ENCODE measurements at places on chromosomes 3 and 15.

DNA sequence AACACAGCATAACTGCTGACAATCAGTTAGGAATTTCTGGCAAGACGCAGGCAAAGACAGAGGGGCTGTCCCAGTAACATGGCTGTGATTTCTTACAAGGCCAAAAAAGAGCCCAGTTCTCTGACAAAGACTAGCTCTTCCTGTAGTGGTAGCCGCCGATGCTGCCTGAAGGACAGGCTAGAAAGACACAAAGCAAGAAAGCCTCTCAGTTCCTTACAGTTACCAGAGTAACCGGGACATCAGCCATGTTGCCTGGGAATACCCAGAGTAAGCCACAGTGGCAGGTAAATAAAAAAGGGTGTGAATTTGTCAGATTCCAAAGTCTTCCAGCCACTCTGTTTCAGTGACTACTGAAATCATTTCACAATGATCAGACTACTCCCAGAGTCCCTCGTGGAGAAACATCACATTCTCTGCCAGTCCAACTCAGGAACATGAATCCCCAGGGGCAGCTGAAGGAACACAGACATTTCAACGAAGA lies 493.6 kb upstream of the ADAMTS9 start:
- no peaks in the 10 kb centered on the region for H3K27me3 ChIP-seq
- no peak overlapping the region for H3K4me3 ChIP-seq
- H3K4me1 ChIP-seq: peaks cover 3% of the 10 kb centered on the region
- no peaks in the 10 kb centered on the region for H3K36me3 ChIP-seq
- H3K27ac ChIP-seq: no peak overlapping the region

DNA sequence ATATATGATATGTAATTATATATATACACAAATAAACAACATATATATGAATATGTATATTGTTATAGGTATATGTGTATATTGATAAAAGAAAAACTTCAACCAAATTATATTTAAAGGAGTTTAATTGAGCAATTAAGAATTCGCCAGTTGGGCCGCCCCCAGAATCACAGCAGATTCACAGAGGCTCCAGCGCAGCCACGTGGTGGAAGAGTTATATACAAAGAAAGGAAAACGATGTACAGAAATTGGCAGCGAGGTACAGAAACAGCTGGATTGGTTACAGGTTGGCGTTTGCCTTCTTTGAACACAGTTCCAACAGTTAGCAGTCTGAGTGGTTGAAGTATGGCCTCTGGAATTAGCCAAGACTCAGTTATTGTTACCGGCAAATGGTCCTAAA lies 137.3 kb upstream of the SLC24A5 start:
- no peak overlapping the region for H3K4me3 ChIP-seq
- H3K36me3 ChIP-seq: no peaks in the 10 kb centered on the region
- no peak for DNase-seq
- no peaks in the 10 kb centered on the region for H3K4me1 ChIP-seq
- H3K27me3 ChIP-seq: no peaks in the 10 kb centered on the region

GRCh38 chr3:46692566-46692990 lies 901 bp downstream of the ALS2CL start:
- no peaks in the 10 kb centered on the region for H3K27me3 ChIP-seq
- peaks cover 12% of the 10 kb centered on the region for H3K4me1 ChIP-seq
- H3K4me3 ChIP-seq: peak overlapping the region; percentile 82
- peak overlapping the region; percentile 93 for H3K27ac ChIP-seq
- DNase-seq: peak; percentile 90

DNA sequence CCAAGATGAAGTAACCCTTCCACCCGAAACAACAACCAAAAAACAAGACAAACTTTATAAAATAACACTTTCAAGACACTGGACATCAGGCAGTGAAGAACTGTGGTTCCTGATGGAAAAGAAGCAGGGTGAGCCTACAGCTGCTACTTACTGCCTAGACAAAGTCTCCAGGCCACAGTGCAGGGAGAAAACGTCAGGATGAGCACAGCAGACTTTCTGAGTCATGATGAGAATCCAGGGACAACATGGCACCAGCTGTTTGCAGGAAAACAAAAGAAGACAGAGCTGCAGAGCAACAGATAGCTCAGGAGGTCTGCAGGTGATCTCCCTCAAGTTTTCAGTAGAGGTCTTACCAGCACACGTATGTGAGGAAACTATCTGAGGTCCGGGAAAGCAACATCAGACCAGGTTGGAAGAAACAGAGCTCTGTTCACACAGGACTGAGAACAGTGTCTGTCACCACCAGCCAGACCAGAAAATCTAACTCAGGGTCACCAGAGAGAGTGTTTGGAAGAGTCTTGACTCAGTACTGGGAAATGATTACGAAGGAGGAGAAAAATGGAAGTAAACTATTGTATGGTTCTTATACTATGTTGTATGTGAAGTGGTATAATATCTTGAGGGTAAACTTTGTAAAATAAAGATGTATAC lies 108.9 kb downstream of the ANO10 start:
- H3K4me1 ChIP-seq: peaks cover 19% of the 10 kb centered on the region
- H3K36me3 ChIP-seq: no peaks in the 10 kb centered on the region
- H3K27ac ChIP-seq: no peak overlapping the region
- H3K27me3 ChIP-seq: no peaks in the 10 kb centered on the region

- no peak overlapping the region for H3K4me3 ChIP-seq
- DNase-seq: no peak
- peaks cover 26% of the 10 kb centered on the region for H3K4me1 ChIP-seq
- H3K36me3 ChIP-seq: no peaks in the 10 kb centered on the region
These were observed 63.8 kb downstream of the NPTN start for GRCh38 chr15:73569361-73569760.

GRCh38 chr3:53187430-53187829 lies 26.4 kb downstream of the PRKCD start:
- no peaks in the 10 kb centered on the region for H3K27me3 ChIP-seq
- H3K4me1 ChIP-seq: no peaks in the 10 kb centered on the region
- peak overlapping the region; percentile 82 for H3K27ac ChIP-seq
- DNase-seq: no peak

DNA sequence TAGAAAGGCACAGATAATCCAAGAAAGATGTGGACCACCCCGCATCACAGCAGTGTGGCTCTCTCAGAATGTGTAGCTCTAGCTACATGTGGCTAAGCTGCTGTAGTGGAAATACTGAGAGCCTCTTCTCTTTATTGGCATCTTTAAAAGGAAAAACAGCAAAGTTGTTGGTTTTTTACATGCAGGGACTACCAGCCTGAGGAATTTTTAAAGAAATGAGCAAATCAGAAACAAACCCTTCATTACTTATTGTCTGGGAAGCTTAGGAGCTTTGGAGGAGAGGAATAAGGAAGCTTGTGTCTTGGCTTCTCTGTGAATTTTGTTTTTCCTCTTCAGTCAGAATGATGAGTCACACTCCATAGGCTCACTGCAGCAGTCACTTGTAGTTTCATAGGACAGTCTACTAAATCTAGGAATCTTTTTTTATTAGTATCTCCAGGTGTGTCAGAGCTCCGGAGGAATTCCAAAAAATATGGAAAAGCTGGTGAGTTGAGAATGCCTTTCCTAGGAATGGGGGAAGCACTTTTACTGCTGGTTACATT lies 27.5 kb downstream of the POLG start:
- no peaks in the 10 kb centered on the region for H3K27me3 ChIP-seq
- H3K36me3 ChIP-seq: no peaks in the 10 kb centered on the region
- H3K4me1 ChIP-seq: no peaks in the 10 kb centered on the region
- DNase-seq: no peak
- H3K4me3 ChIP-seq: no peak overlapping the region
- no peak overlapping the region for H3K27ac ChIP-seq

- H3K4me1 ChIP-seq: no peaks in the 10 kb centered on the region
- H3K36me3 ChIP-seq: no peaks in the 10 kb centered on the region
- no peak overlapping the region for H3K4me3 ChIP-seq
- no peaks in the 10 kb centered on the region for H3K27me3 ChIP-seq
- DNase-seq: no peak
These were observed 10.6 kb downstream of the LAMP3 start for GRCh38 chr3:183151821-183152351.

DNA sequence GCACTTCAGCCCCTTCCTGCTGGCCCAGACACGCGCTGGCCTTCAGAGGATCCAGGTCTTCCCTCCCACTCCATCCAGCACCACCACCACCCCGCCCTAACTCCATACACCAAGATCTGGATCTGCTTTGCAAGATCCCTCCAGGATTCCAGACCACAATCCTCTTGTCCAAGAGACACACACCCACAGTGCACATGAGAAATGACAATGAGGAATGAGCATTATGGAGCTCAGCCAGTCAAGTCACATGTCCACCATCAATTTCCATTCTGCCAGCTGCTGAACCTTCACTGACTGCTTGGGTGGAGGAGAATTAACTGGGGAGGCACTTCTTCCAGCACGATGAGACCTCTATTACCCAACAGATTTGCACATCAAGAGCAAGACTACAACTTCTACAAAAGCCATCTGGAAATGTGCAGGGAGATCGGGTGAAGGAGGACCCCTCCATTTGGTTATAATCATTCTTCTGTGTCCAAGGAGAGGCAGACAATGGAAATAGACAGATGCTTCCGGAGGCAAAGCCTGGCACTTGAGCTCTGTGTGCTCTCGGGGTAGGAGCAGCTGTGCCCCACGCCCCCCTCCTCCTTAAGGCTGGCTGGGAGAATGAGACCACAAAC lies 12.3 kb upstream of the SPATA12 start:
- no peak for DNase-seq
- H3K4me3 ChIP-seq: no peak overlapping the region
- no peaks in the 10 kb centered on the region for H3K36me3 ChIP-seq

DNA sequence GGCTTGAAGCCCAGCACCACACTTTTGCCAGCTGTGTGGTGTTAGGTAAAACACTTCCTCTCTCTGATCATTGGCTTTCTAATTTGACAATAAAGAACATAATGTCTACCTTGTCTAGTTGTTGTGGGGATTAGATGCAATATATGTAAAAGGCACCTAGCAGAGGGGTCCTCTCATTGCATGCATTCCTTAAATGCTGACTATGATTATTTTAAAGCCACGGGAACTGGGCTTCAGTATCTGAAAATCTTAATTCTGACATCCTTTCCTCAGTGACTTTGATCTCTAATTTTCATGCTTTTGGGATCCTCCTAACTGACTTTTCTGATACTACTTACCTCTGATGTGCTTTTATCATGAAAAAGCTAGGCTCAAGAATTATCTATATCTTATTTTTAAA lies 596.3 kb downstream of the TAFA4 start:
- no peak overlapping the region for H3K27ac ChIP-seq
- H3K4me1 ChIP-seq: no peaks in the 10 kb centered on the region

- peak; percentile 39 for DNase-seq
- peak overlapping the region; percentile 96 for H3K27ac ChIP-seq
- H3K4me1 ChIP-seq: peaks cover 19% of the 10 kb centered on the region
- H3K4me3 ChIP-seq: peak overlapping the region; percentile 47
These were observed 2.1 kb downstream of the MAGI1 start for GRCh38 chr3:66036586-66037148.

GRCh38 chr15:31439328-31439727 lies 112.7 kb downstream of the KLF13 start:
- H3K27ac ChIP-seq: no peak overlapping the region
- H3K4me3 ChIP-seq: no peak overlapping the region
- no peak for DNase-seq
- peaks cover 3% of the 10 kb centered on the region for H3K27me3 ChIP-seq
- H3K4me1 ChIP-seq: peaks cover 19% of the 10 kb centered on the region

DNA sequence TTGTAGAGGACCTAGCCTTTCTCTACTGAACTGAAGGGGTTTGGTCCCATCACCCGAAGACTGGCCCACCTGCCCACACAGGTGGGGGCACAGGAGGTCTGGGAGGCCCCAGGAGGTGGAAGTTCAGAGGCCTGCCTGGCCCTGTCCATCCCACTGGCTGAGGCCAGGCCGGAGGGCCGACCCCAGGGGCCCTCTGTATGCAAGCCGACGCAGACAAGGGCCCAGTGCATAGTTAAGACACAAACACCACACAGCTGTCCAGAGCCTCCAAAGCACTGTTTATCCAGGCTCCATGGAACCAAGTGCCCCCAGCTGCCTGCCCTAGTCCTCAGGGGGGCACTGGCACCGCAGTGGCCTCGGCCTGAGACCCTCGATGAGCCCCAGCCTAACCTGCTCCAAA lies 26.7 kb downstream of the SNX33 start:
- no peaks in the 10 kb centered on the region for H3K36me3 ChIP-seq
- no peak overlapping the region for H3K4me3 ChIP-seq

GRCh38 chr3:162517110-162517509 lies 1020.5 kb downstream of the OTOL1 start:
- no peaks in the 10 kb centered on the region for H3K4me1 ChIP-seq
- no peak overlapping the region for H3K27ac ChIP-seq
- H3K36me3 ChIP-seq: no peaks in the 10 kb centered on the region

DNA sequence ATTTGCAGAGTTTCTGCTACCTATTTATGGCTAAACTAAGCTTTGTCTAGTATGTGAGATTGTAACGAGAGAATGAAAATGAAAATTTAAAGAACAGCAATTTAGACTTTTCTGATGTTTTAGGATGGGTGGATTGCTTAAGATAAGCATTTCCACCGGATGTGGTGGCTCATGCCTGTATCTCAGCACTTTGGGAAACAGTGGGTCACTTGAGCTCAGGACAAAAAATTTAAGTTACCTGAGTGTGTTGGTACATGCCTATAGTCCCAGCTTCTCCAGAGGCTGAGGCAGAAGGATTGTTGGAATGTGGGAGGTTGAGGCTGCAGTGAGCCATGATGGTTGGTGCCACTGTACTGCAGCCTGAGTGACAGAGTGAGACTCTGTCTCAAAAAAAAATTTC lies 3.3 kb downstream of the PPP4R2 start:
- H3K4me1 ChIP-seq: peaks cover 37% of the 10 kb centered on the region
- no peak overlapping the region for H3K27ac ChIP-seq
- peak overlapping the region; percentile 67 for H3K4me3 ChIP-seq
- DNase-seq: no peak
- no peaks in the 10 kb centered on the region for H3K27me3 ChIP-seq

- H3K36me3 ChIP-seq: no peaks in the 10 kb centered on the region
- H3K4me3 ChIP-seq: no peak overlapping the region
- no peaks in the 10 kb centered on the region for H3K4me1 ChIP-seq
- no peak for DNase-seq
- no peak overlapping the region for H3K27ac ChIP-seq
- H3K27me3 ChIP-seq: no peaks in the 10 kb centered on the region
These were observed 53.6 kb downstream of the PGPEP1L start for GRCh38 chr15:98953968-98954367.

- H3K4me3 ChIP-seq: no peak overlapping the region
- H3K27ac ChIP-seq: no peak overlapping the region
- H3K4me1 ChIP-seq: peaks cover 24% of the 10 kb centered on the region
- H3K36me3 ChIP-seq: no peaks in the 10 kb centered on the region
These were observed 780.8 kb upstream of the GOLIM4 start for GRCh38 chr3:168876346-168877035.

GRCh38 chr15:65222891-65223290 lies 11.6 kb upstream of the CILP start:
- H3K36me3 ChIP-seq: no peaks in the 10 kb centered on the region
- H3K27ac ChIP-seq: no peak overlapping the region
- H3K27me3 ChIP-seq: no peaks in the 10 kb centered on the region
- H3K4me1 ChIP-seq: peaks cover 11% of the 10 kb centered on the region
- H3K4me3 ChIP-seq: no peak overlapping the region

GRCh38 chr3:52038227-52038626 lies 18.1 kb downstream of the DUSP7 start:
- DNase-seq: no peak
- H3K27me3 ChIP-seq: no peaks in the 10 kb centered on the region
- H3K36me3 ChIP-seq: no peaks in the 10 kb centered on the region

GRCh38 chr3:196736670-196737374 lies 2.8 kb upstream of the PAK2 start:
- H3K4me3 ChIP-seq: no peak overlapping the region
- H3K36me3 ChIP-seq: no peaks in the 10 kb centered on the region
- no peaks in the 10 kb centered on the region for H3K27me3 ChIP-seq
- H3K4me1 ChIP-seq: no peaks in the 10 kb centered on the region

GRCh38 chr15:64344651-64345294 lies 11.2 kb downstream of the CSNK1G1 start:
- H3K36me3 ChIP-seq: no peaks in the 10 kb centered on the region
- H3K27ac ChIP-seq: no peak overlapping the region
- H3K4me3 ChIP-seq: no peak overlapping the region
- no peak for DNase-seq
- peaks cover 3% of the 10 kb centered on the region for H3K4me1 ChIP-seq
